ENCODE measurements at places on chromosomes 4 and X.

- DNase-seq, result no peak
Observed at GRCh38 chrX:87006561-87006960, 511.0 kb upstream of the KLHL4 start.

- no peak for DNase-seq
Observed at GRCh38 chr4:163269869-163270268, 62.5 kb downstream of the NPY1R start.

DNA sequence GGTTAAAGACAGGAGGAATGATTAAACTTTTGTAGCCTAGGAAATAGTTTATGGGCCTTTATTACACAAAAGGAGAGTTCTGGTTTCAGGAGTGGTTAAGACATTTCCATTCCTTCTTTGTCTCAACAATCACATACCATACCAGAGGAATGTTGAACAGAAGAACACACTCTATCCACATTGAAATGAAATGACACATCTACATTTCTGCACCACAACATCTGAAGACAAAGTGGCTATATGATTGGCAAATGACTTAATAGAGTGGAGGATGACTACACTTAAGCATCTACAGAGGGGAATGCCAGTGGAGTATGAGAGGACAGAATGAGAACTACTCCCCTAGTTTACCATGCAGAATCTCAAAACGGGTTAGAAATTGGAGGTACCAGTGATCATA lies 8.0 kb downstream of the CYP2U1 start:
- no peak for DNase-seq

DNA sequence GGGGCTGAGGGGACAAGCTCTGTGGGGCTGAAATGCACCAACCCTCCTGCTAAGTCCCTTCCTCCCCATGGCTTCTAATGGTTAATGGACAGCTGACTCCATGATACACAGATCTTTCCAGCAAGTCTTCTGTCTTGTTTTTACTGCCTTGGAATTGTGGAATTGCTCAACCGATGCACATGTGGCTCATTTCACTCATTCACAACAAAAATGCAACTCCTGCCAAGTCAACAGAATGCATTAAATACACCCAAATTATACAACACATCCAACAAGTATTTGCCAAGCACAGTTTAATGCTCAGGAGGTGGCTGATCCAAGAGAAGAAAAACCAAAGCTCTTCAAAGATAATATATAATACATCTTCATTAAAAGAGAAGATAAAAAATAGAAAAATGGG lies 61.9 kb upstream of the PAGE4 start:
- no peak for DNase-seq

- no peak for DNase-seq
Observed at GRCh38 chrX:40154250-40154852, 56.6 kb upstream of the BCOR start.

- DNase-seq, result no peak
Observed at GRCh38 chr4:72496119-72496518, 72.9 kb downstream of the ADAMTS3 start.

DNA sequence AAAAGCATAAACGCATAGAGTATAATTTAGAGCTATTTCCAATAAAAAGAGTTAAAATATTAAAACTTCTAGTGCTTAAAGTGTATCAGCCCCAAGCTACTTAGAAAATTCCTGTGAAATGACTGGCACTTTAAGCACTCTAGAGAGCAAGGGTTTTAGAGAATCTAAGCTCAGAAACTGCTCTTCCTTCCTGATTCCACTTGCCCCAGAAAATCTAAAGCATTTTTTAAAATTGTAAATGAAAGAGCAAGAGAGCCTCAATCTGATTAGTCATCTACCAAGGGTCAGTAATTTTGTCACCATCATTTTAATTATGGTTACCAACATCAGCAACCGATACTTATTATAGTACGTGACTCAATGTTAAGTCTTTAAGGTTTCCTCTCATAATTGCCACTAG lies 25.0 kb downstream of the CTPS2 start:
- DNase-seq, result no peak

DNA sequence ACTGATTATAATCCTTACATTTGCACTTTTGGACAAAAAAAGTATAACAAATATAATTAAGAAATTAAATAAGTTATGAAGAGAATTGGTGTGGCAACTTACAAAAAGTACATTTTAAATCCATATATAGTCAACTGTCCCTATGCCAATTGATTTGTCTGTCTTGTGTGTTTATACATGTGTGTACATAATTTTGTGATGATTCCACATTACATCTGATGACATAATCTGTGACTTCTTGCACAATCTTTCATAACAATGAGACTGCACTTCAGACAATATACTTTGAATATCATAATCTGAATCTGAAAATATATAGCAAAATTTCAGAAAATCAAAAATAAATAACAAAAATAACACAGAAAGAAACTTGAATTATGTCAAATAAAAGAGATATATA lies 953.4 kb downstream of the FAT4 start:
- no peak for DNase-seq

GRCh38 chr4:144910723-144911122 lies 187.3 kb downstream of the ANAPC10 start:
- DNase-seq, result no peak

DNA sequence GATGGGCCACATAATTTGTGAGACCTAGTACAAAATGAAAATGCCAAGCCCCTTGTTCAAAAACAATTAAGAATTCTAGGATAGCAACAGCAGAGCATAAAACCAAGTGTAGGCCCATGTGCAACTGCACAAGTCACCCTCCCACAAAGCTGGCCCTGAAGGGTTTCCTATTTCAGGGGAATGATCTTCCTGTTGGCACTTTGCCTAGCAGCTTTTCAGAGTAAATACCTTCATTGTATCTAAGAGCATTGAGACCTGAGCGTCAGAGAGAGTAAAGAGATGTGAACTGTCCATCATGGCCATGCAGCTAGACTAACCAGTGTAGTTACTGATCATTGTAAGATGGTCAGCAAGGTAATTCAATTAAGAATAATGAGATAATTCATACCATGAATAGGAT lies 113.6 kb downstream of the CNKSR2 start:
- DNase-seq, result no peak

- DNase-seq, result no peak
Observed at GRCh38 chrX:13340182-13340791, 20.4 kb upstream of the ATXN3L start.

GRCh38 chr4:37603070-37603468 lies 83.1 kb downstream of the RELL1 start:
- DNase-seq, result peak; percentile 36

GRCh38 chr4:85966373-85966772 lies 393.5 kb downstream of the MAPK10 start:
- DNase-seq, result no peak

DNA sequence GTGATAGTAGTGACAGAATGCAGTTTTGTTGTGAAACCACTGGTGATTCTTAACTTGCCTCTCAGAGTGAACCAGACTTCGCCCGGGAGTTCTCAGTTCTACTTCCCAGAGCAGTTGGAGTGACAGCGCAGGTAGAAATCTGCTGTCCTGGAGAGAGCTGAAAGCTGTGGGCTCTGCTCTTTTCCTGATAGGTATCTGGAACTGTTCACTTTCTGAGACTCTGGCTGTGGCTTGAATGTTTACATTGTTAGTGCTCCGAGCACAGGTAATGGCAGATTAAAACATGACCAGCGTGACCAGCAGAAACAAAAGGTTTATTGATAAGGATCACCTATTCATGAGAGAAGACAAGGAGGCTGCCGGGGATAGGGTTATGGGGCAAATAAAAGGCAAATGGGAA lies 360.7 kb downstream of the BMPR1B start:
- DNase-seq, result no peak

DNA sequence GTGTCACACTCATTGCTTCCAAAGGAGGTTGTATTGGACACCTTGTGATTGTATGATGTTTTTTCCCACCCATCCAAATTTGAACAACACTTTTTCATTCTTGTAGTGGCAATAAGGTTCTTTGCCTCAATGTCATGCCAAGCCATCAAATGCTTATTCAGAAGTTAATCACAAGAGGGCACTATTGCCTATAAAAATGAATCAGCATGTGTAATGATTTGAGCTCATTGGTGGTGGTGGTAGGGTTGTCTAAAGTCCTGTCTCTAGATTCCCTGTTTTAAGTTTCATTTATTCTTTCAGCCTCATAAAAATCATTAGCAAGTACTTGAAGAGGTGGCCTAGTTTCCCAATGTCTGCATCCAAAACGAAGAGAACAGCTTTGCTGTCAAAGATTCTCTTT lies 37.0 kb downstream of the IRS4 start:
- no peak for DNase-seq

DNA sequence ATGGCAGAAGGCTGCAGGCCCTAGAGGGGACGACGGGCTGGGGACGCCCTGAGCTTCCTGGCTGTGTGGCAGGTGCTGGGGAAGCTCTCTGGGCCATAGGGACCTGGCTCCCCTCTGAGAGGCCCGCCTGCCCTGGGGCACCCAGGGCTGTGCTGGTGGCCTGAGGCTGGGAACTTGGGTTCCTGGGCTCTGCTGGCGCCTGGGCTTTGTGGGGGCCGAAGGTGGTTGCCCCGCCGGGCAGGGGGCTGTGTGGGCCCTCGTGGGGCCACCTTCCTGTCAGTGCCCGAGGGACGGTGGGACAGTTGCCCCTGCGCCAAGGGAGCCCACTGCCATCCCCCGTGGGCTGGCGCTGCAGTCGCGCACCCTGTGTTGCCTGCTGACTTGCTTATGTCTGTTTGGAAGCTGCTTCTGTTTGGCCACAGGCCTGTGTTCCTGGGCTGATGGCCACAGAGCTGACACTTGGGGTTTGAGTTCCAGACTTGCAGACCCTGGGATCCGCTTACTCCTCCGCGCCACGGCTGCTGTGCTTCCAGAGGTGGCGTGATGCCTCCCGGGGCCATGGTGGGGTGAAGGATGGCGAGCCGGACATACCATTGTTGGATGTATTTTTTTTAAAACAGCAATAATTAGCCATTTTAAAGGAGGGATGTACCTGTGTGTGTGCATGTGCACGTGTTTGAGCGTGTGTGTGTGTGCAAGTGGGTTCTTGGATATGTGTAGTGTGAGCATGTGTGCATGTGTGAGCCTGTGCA lies 8.5 kb downstream of the NAT8L start:
- no peak for DNase-seq

- no peak for DNase-seq
Observed at GRCh38 chr4:120291541-120291940, 224.9 kb upstream of the MAD2L1 start.

GRCh38 chr4:164706675-164707074 lies 47.3 kb upstream of the SMIM31 start:
- DNase-seq, result no peak

- no peak for DNase-seq
Observed at GRCh38 chr4:7167706-7168105, 24.6 kb upstream of the SORCS2 start.

GRCh38 chr4:181911420-181911819 lies 331.8 kb upstream of the TENM3 start:
- no peak for DNase-seq

DNA sequence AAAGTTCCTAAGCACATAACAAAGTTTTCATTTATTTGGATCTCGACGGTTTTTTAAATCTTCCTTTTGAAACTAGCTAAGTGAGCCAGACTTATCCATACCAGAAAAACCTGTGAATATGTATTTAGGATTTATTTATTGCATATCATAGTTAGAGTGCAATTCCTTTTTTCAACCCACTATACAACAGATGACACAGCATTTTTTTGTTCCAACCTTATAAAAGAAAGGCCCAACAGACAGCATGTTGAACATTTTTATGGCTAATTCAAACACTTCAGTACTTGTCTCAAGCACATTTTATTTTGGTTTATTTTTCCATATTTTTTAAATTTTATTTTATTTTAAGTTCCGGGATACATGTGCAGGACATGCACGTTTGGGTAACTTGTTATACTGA lies 15.1 kb upstream of the RNF128 start:
- DNase-seq, result no peak

- no peak for DNase-seq
Observed at GRCh38 chrX:13506574-13506973, 62.8 kb upstream of the EGFL6 start.

GRCh38 chrX:120450163-120450562 lies 18.9 kb downstream of the LAMP2 start:
- DNase-seq, result no peak

DNA sequence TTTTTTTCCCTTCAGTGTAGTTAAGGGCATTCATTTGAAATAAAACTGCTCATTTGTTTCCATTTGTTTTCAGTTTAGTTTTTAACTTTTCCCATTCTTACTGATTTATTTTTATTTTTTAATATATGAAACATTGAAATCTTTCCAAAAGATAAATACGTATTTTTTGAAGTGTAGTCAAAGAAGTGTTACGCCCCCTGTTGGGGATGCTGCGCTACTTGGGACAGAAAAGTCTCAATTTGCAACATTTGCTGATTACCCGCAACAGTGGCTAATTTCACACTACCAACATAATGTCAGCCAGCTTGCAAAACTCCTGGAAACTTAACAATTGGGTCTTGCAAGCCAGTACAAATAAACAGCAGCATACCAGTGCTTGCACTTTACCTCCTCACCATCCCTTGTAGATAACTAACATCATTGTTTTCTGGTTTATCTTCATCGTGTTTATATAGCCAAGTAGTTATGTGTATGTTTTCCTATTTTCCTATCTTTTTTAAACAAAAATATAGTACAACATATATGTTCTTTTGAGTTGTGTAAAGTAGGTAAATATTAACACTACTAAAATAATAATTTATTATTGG lies 158.6 kb downstream of the STPG2 start:
- no peak for DNase-seq

GRCh38 chr4:76606645-76607265 lies 171.7 kb downstream of the SHROOM3 start:
- DNase-seq, result no peak

- no peak for DNase-seq
Observed at GRCh38 chr4:77872723-77873445, 10.3 kb downstream of the MRPL1 start.

GRCh38 chr4:182251116-182251515 lies 7.9 kb downstream of the TENM3 start:
- no peak for DNase-seq

DNA sequence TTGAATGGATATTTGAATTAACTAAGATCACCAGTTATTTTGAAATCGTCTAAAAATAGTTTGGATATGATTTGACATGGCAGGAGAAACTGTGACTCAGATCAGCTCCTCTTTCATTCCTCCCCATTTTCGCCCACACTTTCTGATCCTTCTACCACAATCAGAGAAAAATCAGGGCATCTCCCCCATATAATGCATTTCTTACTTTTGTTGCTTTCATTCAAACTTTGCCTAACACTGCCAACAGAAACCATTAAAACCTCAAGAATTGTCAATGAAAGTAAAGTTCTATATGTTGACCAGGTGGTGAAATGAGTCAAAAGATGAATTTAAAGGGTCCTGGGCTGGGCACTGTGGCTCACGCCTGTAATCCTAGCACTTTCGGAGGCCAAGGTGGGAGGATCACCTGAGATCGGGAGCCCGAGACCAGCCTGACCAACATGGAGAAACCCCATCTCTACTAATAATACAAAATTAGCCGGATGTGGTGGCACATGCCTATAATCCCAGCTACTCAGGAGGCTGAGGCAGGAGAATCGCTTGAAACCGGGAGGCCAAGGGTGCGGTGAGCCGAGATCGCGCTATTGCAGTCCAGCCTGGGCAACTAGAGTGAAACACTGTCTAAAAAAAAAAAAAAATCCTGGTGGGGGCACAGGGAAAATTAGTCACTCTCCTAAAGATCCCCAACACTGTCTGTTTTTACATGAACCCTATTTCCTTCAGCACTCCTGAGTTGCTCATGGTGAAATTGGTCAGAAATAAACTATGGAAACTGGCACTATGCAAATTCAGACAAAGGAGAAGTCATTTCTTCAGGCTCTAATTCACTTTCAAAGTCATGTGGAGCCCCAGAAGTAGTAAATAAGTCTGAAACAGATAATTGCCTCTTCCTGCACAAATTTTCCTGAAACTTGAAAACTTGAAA lies 122.8 kb upstream of the NOCT start:
- DNase-seq, result no peak

- DNase-seq, result no peak
Observed at GRCh38 chr4:83503974-83504373, 19.1 kb upstream of the ABRAXAS1 start.

GRCh38 chrX:136999024-136999423 lies 34.8 kb downstream of the GPR101 start:
- no peak for DNase-seq

Data from HS-27A (cell line).